ENCODE measurements at places on chromosomes 4 and X. TPM values are rescaled to one million over a fixed set of nuclear protein-coding genes. Genes with fewer than 3 reads are reported as not detected.

MAGEC2 gene
- total RNA-seq: not detected

MBTPS2 gene
- 6.8 TPM for total RNA-seq

FOXR2 gene
- total RNA-seq: not detected

BRS3 gene
- total RNA-seq: not detected

IL2 gene
- not detected for total RNA-seq

GYPE gene
- 0.93 TPM for total RNA-seq

ENOX2 gene
- total RNA-seq: 9.2 TPM

UNC5C gene
- total RNA-seq: 0.58 TPM

COX7B2 gene
- not detected for total RNA-seq

KLHL4 gene
- total RNA-seq: 7.5 TPM

PROM1 gene
- total RNA-seq: not detected

CACNA1F gene
- not detected for total RNA-seq

TBC1D14 gene
- 19.4 TPM for total RNA-seq

LINC00632 gene
- total RNA-seq: 36.3 TPM

LONRF3 gene
- 0.09 TPM for total RNA-seq
